ENCODE measurements at places on chromosomes 11 and 22.

GRCh38 chr11:77026221-77026620, 8.0 kb upstream of the B3GNT6 start:
- no peak for DNase-seq

- no peak for DNase-seq
These were observed 75.3 kb downstream of the MED15 start for GRCh38 chr22:20582520-20583361.

GRCh38 chr11:123594188-123594901, 60.1 kb downstream of the SCN3B start:
- no peak for DNase-seq

- DNase-seq, result no peak
These were observed 102.4 kb downstream of the PRMT3 start for GRCh38 chr11:20489948-20490347.

DNA sequence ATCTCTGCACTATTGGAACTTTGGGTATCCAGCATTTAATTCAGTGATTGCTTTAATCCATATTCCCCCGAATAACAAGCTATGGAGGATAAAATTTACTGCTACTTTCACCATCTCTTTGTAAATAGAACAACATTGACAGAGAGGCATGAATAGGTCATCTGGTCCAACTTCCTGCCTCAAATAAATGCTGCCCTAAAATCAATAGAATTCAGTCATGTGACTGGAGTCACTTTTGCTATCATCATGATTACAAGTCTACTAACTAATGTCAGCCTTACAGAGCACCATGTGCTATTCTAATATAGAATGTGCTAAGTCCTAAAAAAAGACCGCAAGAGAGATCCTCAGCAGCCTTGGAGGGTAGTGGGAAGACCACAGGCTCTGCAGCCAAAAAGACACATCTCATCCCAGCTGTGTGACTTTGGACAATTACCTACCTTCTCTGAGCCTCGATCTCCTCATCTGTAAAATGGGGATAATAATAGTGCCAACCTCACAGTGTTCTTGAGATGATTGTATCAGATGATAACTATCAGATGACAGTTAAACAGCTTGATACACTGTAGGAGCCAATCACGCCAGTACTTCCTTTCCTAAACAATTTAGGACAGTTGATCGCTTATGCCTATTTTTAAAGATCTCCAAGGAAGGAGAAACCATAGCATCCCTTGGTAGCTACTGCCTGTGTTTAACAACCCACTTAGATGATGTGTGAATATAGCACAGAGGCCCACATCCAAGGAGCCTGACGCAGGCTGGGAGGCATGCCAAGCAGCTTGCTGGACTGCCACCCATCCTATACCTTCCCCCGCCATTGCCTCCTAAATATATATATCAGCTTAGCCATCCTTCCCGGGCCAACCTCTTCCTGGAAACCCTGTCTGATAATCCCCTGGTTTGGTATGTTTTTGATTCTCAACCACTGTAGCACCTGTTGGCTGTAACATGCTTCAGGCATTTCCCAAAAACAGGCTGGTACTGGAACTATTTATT, 77.3 kb upstream of the PHF21A start:
- DNase-seq, result no peak

- DNase-seq, result peak; percentile 15
These were observed 292.3 kb upstream of the SYN3 start for GRCh38 chr22:33350491-33350890.

GRCh38 chr11:85385547-85385946, 241.6 kb downstream of the DLG2 start:
- DNase-seq, result no peak

GRCh38 chr11:128848815-128849455, 18.2 kb downstream of the KCNJ1 start:
- peak; percentile 80 for DNase-seq

- no peak for DNase-seq
These were observed 21.5 kb downstream of the RIBC2 start for GRCh38 chr22:45434981-45435380.

- no peak for DNase-seq
These were observed 38.7 kb upstream of the E2F8 start for GRCh38 chr11:19279451-19279850.

GRCh38 chr11:32433914-32434355, 1.4 kb downstream of the WT1 start:
- DNase-seq, result peak; percentile 21

- DNase-seq, result no peak
These were observed 3.9 kb upstream of the PLA2G3 start for GRCh38 chr22:31144223-31144622.

GRCh38 chr11:111069066-111069465, 176.5 kb upstream of the POU2AF2 start:
- DNase-seq, result no peak

- no peak for DNase-seq
These were observed 129.8 kb upstream of the KIRREL3 start for GRCh38 chr11:127130321-127130720.

GRCh38 chr22:39297490-39298240, 21.8 kb downstream of the RPL3 start:
- DNase-seq, result no peak

- no peak for DNase-seq
These were observed 1.3 kb upstream of the NPTXR start for GRCh38 chr22:38845004-38845740.

DNA sequence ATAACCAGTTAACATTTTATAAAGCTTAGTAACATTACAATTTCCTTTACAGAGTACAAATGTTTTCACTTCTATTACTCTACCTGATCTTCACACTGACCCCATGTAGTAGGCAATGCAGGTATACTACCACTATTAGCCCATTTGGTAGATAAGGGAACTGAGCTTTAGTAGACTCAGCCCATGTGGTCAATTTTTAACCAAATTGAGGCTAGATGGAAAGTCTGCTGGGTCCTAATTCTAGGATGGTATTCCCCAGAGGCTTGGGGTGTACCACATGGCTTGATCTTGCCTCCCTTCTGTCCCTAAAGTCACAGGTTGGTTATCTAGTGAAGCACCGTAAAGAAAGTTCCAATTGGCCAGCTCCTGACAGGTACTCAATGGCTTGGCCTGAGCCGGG, 48.2 kb downstream of the NRXN2 start:
- no peak for DNase-seq

DNA sequence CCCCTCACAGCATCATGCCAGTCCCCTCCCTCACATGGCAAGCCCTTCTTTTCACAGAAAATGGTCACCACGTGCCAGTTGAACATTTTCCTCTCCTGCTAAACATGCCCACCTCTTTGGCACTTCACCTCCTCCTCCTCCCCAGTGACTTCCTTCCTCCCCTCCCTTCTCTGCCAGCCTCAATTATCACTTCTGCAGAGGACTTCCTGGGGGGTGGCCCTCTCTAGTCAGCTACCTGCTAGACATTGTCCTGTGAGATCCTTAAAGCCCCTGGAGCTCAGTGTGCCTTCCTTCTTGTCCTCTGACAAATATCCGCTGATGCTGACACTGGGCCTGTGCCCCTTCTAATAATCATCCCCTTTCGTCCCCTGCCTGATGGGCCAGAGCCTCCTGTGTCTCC, 43.2 kb upstream of the E2F8 start:
- DNase-seq, result no peak

DNA sequence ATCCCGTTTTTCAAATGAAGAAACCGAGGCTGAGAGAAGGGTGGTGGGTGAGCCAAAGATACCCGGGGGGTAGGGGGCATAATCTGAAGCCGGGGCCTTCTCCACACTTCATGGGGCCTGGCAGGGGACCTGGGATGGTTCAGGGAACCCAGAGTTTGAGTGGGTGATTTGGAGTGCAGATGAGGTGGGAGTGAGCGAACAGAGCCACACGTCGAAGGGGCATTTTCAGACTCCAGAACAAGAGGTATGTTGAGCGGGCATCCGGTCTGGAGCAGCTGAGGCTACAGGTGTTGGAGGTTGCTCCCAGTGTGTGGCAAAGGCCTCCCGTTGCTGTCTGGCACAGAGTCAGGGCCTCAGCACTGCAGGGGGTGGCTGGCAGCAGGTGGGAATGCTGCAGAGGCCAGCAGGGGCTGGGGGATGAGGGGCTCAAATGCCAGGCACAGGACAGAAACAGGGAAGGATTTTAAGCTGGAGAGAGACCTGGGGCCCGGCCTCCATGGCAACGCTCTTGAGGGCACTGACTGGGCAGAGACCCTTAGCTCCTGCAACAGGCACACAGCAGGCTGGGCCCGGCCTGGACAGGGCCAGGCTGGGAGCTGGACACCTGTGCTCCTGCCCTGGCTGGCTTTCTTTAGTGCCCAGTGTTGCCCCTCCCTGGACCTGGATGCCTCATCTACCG, 46.2 kb downstream of the WNT11 start:
- no peak for DNase-seq

DNA sequence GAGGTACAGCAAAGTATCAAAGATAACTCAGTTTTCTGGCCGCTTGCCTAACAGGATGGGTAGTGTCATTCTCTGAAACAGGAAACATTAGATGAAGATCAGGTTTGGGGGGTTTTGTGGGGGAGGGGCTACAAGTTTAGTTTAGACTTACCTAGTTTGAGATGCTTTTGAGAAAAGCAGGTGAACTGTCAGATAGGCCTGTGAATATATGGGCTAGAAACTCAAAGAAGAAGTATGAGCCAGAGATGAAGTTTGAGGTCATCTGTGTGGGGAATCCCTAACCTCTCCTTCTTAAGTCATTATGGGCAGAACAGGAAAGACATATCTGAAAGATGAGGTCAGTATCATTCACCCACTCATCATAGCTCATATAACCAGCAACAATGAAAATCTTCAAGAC, 11.9 kb downstream of the HOATZ start:
- no peak for DNase-seq

DNA sequence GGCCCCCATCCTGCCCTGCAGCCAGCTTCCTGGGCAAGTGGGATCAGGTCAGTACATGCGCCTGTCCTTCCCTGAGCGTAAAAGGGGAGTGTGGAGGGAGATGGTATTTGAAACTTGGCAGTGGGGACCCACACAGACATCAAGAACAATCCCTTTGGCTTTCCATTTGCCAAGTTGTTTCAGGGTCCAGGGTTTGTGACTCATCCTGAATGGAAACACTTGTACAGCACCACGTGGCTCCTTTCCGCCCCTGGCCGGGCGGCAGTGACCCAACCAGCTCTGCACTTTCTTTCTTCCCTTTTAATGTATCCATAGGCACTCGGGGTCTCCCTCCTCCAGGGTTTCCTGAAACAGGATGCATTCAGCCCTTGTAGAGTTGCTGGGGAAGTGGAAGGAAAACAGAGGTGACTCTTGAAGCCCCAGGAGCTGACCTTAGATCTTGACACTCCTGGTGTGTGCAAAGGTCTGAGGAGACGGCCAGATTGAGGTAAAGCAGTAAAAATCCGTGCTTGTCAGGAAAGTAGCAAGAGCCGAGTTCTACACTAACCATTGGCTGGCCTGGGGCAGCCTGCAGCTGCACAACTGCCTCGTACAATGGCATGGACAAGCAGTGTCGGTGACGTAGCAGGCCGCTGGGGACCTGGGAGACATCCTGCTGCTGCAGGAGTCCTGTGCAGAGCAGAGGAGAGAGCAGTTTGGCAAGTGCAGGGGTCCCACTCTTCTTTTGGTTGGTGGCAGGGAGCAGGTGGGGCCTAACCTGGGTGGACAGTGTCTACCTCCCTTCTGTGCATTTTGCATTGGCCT, 189.8 kb downstream of the SNX19 start:
- DNase-seq, result no peak

GRCh38 chr11:118881228-118881627, 2.5 kb upstream of the CXCR5 start:
- DNase-seq, result no peak

GRCh38 chr22:43272869-43273318, 70.3 kb downstream of the SCUBE1 start:
- no peak for DNase-seq

DNA sequence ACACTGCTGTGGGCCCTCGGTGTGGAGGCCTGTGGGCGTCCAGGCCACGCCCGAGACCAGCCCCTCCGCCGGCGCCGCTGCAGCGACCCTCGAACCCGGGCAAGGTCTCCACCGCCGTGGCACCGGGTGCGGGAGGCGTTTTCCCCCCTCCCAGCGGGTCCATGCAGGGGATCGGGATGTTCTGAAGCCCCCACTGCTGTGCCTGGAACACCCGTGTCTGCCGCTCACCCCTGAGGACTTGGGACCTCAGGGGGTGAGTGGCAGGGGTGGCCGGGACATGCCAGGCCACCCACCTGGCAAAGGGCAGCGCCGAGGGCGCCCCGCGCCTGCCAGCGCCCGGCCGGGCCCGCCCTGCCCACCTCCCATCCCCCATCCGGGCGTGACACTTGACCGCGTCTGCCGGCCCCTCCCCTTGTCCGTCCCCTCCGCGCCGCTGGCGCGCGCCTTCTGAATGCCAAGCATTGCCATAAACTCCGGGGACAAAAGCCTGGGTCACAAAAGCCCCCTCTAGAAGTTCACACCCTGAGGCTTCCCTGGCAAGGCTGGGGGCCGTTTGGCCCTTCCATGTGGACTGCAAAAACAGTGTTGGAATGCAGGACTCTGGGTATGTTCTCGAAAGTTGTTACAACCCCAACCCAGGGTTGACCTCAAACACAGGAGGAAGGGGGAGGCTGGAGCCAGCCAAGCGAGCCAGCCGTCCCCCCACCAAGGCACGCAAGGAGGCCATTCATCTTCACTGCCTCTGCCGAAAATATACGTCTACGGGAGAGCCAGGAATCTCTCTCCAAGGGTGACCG, 819 bp upstream of the KCNQ1OT1 start:
- DNase-seq, result peak; percentile 77

DNA sequence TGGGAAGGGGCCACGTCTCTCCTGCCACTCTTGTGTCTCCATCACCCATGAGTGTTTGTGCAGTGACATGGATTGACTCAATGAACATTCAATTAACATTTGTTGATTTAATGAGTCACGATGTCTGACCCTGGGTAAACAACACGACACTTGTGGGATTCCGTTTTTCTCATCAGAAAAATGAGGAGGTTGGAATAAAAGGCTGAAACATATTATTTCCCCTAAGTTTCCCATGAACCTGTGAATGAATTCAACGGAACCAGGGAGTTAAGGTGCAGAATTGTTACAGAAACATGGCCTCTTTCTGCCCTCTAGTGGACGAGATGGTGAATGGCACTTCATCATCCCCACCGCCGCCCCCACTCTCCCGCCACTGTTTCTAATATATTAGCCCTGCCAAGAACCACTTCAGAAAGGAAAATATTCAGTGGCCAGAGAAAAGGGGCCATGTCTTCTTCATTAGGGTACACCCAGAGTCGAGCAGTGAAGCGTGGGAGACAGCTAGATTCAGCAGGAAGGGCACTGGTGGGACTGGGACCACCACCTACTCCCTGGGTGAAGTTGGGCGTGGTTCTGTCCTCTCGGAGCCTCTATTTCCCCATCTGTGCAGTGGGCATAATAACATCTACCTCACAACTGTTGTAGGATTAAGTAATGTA, 46.3 kb upstream of the SYT13 start:
- peak; percentile 57 for DNase-seq

DNA sequence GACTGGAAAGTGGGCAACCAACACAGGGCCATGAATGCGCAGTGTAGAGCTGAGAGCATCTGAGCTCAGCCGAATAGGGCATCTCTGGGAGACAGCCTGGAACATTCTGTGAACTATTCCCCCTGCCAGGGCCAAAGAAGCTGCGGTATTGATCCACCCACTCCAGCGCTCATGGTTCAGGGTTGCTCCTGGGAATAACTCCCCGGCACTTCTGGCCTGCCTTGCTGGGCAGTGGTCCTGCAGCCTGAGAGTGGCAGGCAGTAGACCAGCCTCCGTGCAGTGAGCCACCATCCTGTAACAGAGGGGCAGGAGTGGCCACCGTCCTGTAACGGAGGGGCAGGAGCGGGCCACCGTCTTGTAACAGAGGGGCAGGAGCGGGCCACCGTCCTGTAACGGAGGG, 12.2 kb downstream of the TMPRSS6 start:
- DNase-seq, result no peak

- DNase-seq, result no peak
These were observed 16.8 kb downstream of the APOL6 start for GRCh38 chr22:35664955-35665587.
